ENCODE measurements at places on chromosomes 1 and 21. TPM values are rescaled to one million over a fixed set of nuclear protein-coding genes. Genes with fewer than 3 reads are reported as not detected.

SERPINC1 gene
- 0.30 TPM for total RNA-seq

TCHHL1 gene
- not detected for total RNA-seq

CD164L2 gene
- not detected for total RNA-seq

IL10RB gene
- 44.0 TPM for total RNA-seq

FAM72C gene
- 3.5 TPM for total RNA-seq

PDC gene
- not detected for total RNA-seq

RUNX3 gene
- 298 TPM for total RNA-seq

SH3BP5L gene
- 23.1 TPM for total RNA-seq

NBPF6 gene
- not detected for total RNA-seq
